Stimulated activated naive CD4-positive, alpha-beta T cell (primary cell): ENCODE measurements at places on chromosomes 2 and 18.

- DNase-seq, result no peak
These were observed 216.1 kb upstream of the FSIP2 start for GRCh38 chr2:185522472-185522871.

DNA sequence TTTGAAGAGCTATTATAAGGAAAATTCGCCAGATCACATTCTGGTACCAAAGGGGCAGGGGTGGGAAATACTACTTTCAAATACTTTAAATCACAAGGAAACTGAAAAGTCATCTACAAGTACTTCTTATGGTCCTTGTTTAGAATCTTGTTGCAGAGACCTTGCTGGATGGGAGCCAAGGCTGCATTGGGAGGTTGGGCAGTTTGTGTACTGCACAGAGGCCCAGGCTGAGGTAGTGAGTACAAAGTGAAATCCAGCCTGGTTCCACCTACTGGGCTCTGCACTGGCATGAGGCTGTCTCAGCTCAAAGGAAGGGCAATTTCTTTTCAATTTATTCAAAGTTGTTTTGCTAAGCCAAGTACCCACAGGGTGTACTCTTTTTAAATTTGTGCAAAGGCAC is 140.3 kb upstream of the DLX2 start:
- no peak for DNase-seq

- DNase-seq, result no peak
These were observed 124.9 kb downstream of the CSRNP3 start for GRCh38 chr2:165594231-165594934.

- no peak for DNase-seq
These were observed 325.4 kb downstream of the SPAG16 start for GRCh38 chr2:213609570-213610170.

DNA sequence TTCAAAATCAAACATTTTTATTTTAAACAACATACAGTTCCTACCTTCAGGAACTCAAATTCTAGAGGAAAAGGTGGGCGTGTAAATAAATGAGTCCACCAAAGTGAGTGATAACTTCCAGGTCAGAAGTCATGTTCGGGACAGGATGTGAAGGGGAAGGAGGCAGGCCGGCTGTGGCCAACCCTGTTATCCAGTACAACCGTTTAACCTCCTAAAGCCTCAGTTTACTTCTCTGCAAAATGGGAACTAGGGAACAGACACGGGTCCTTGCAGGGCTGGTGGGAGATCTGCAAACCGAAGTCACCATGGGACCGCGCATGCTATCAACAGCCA is 373 bp downstream of the EIPR1 start:
- no peak for DNase-seq
